ENCODE measurements at places on chromosomes 4 and X.

GRCh38 chr4:173516621-173517524 is 13.2 kb downstream of the HAND2 start:
- H3K4me1 ChIP-seq = peaks cover 3% of the 10 kb centered on the region
- peaks cover 85% of the 10 kb centered on the region for H3K27me3 ChIP-seq
- no peak overlapping the region for H3K4me3 ChIP-seq
- DNase-seq = no peak
- H3K27ac ChIP-seq = no peak overlapping the region
- H3K36me3 ChIP-seq = no peaks in the 10 kb centered on the region

DNA sequence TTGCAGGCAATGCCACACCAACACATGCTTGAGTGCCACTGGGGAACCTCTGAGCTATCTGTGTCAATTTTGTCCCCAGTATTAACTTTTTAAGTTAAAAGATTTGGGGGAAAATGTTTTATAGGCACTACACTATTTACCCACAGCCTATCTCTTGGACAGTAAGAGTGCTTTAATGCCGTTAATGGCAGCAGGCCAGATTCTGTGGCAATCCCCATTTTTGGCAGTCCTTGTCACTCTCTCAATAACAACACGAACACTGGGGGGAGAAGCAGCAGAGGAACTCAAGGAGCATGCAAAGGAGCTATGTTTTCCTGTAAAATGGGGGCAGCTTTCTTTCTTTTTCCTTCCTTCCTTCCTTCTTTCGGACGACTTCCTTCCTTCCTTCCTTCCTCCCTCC is 168.6 kb downstream of the NSUN7 start:
- no peaks in the 10 kb centered on the region for H3K27me3 ChIP-seq
- no peaks in the 10 kb centered on the region for H3K36me3 ChIP-seq
- H3K27ac ChIP-seq = no peak overlapping the region
- DNase-seq = no peak
- H3K4me1 ChIP-seq = no peaks in the 10 kb centered on the region

- no peak within 1 kb of the TSS for H3K4me3 ChIP-seq
- no peak for DNase-seq
- no peaks in the 10 kb centered on the region for H3K27me3 ChIP-seq
- no peaks in the 10 kb centered on the region for H3K36me3 ChIP-seq
These were observed at the start of gene CXCL5 for GRCh38 chr4:73998040-73999011. CXCL5 (minus strand) TSS chr4:73998677; CDS start chr4:73998581, 96 bp downstream.

GRCh38 chr4:61663310-61663709 is 463.2 kb downstream of the ADGRL3 start:
- no peaks in the 10 kb centered on the region for H3K4me1 ChIP-seq
- no peak overlapping the region for H3K27ac ChIP-seq
- H3K27me3 ChIP-seq = no peaks in the 10 kb centered on the region
- DNase-seq = no peak
- H3K4me3 ChIP-seq = no peak overlapping the region

GRCh38 chr4:128168701-128169100 is 107.6 kb downstream of the LARP1B start:
- no peaks in the 10 kb centered on the region for H3K27me3 ChIP-seq
- H3K36me3 ChIP-seq = no peaks in the 10 kb centered on the region
- H3K4me3 ChIP-seq = no peak overlapping the region
- H3K27ac ChIP-seq = no peak overlapping the region

GRCh38 chr4:67236788-67237187 is 308.5 kb downstream of the CENPC start:
- H3K4me3 ChIP-seq = no peak overlapping the region
- DNase-seq = no peak
- H3K27me3 ChIP-seq = no peaks in the 10 kb centered on the region
- H3K36me3 ChIP-seq = no peaks in the 10 kb centered on the region
- H3K27ac ChIP-seq = no peak overlapping the region
- H3K4me1 ChIP-seq = no peaks in the 10 kb centered on the region

- H3K27me3 ChIP-seq = no peaks in the 10 kb centered on the region
- peaks cover 8% of the 10 kb centered on the region for H3K4me1 ChIP-seq
- H3K4me3 ChIP-seq = no peak overlapping the region
These were observed 233.1 kb upstream of the RPS6KA3 start for GRCh38 chrX:20499763-20500162.

GRCh38 chr4:40789031-40789430 is 39.3 kb downstream of the NSUN7 start:
- no peak overlapping the region for H3K27ac ChIP-seq
- no peak overlapping the region for H3K4me3 ChIP-seq
- H3K36me3 ChIP-seq = no peaks in the 10 kb centered on the region
- H3K27me3 ChIP-seq = no peaks in the 10 kb centered on the region

GRCh38 chrX:40474205-40474626 is 106.6 kb upstream of the ATP6AP2 start:
- H3K27me3 ChIP-seq = no peaks in the 10 kb centered on the region
- no peaks in the 10 kb centered on the region for H3K36me3 ChIP-seq
- no peak overlapping the region for H3K27ac ChIP-seq
- H3K4me1 ChIP-seq = peaks cover 33% of the 10 kb centered on the region
- DNase-seq = no peak

DNA sequence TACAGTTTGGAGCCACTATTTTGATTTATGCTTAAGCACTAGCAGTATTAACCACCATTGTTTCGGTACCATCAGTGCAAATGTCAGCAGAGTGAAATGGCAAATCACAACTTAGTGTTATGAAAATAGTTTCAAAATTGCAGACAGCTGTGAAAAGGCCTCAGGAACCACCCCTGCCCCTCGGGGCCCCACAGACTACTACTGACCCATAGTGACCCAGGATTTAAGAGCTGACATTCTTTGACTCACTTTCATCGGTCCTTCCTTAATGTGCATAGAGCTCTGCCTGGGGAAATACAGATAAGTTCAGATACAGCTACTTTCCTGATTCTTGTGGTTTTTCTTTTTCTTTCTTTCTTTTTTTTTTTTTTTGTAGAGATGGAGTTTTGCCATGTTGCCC is 3.3 kb upstream of the BBS7 start:
- H3K4me3 ChIP-seq = no peak overlapping the region
- no peaks in the 10 kb centered on the region for H3K36me3 ChIP-seq
- H3K27me3 ChIP-seq = peaks cover 8% of the 10 kb centered on the region
- no peak for DNase-seq
- H3K27ac ChIP-seq = no peak overlapping the region
- peaks cover 18% of the 10 kb centered on the region for H3K4me1 ChIP-seq

DNA sequence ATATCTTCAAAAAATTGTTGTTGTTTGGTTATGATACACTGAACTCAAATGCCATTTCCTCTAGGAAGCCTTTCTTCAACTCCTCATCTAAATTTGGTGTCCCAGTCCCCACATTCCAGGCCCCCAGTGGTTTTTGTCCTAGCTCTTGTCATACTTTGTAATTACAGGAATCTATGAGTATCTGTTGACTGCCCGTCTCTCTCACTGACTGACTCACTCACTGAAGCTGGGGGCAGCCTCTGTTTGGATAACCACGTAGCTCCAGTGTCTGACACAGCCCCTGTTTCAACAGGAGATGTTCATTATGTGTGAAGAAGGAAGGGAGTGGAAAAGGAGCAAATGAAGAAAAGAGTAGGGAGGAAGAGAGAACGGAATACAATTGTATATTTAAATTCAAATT is 284.1 kb upstream of the TENM3 start:
- H3K27me3 ChIP-seq = no peaks in the 10 kb centered on the region
- no peak overlapping the region for H3K27ac ChIP-seq
- no peak for DNase-seq
- H3K4me3 ChIP-seq = no peak overlapping the region

- no peak for DNase-seq
- no peak overlapping the region for H3K4me3 ChIP-seq
These were observed 43.8 kb downstream of the PDS5A start for GRCh38 chr4:39933671-39934590.

GRCh38 chr4:13876940-13877339 is 249.4 kb upstream of the BOD1L1 start:
- no peak for DNase-seq
- H3K27me3 ChIP-seq = no peaks in the 10 kb centered on the region
- no peak overlapping the region for H3K27ac ChIP-seq
- H3K4me1 ChIP-seq = no peaks in the 10 kb centered on the region
